ENCODE measurements at places on chromosomes 7 and 10.

DNA sequence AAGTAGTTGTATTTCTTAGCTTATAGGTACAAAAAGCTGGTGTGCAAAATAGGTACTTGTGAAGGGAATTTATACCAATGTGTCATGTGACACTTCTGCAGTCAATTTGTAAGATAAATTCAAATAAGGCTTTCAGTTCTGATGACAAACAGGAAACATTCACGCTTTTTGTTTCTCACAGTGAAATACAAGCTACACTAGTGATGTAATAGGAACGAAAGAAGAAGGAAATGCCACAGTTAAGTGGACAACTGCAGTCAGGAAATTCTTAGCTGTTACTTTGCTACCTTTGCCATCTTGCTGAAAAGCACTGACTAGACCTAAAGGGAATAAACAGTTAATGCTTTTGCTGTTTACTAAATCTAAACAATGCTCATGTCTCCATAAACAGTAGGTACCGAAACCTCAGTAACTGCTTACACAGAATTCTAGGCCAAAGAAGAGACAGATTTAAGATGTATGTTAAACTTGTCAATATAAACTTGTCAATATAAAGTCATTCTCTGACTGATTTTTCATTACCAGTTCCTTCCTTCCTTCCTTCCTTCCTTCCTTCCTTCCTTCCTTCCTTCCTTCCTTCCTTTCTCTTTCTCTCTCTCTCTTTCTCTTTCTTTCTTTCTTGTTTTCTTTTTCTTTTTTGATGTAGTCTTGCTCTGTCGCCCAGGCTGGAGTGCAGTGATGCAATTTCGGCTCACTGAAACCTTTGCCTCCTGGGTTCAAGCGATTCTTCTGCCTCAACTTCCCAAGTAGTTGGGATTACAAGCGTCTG is 10.1 kb downstream of the OTUD1 start:
- no peak for DNase-seq

GRCh38 chr7:93890041-93890463 is 501 bp downstream of the TFPI2 start:
- no peak for DNase-seq

- DNase-seq: no peak
These were observed 160.7 kb upstream of the MKI67 start for GRCh38 chr10:128286762-128287500.

DNA sequence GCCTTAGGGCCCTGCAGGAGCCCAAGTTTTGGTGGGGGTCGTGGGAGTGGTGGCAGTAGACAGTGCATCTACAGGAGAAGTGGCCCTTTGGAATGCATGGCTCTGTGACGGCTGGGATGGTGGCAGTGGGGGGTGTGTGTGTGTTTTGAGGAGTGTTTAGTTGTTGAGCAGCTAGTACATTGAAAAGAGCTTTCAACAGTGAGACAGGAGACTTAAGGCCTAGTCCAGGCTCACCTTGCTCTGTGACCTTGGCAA is 27.1 kb downstream of the ZNF775 start:
- DNase-seq: no peak

GRCh38 chr10:103254538-103255325 is 9.0 kb downstream of the RPEL1 start:
- peak; percentile 61 for DNase-seq

DNA sequence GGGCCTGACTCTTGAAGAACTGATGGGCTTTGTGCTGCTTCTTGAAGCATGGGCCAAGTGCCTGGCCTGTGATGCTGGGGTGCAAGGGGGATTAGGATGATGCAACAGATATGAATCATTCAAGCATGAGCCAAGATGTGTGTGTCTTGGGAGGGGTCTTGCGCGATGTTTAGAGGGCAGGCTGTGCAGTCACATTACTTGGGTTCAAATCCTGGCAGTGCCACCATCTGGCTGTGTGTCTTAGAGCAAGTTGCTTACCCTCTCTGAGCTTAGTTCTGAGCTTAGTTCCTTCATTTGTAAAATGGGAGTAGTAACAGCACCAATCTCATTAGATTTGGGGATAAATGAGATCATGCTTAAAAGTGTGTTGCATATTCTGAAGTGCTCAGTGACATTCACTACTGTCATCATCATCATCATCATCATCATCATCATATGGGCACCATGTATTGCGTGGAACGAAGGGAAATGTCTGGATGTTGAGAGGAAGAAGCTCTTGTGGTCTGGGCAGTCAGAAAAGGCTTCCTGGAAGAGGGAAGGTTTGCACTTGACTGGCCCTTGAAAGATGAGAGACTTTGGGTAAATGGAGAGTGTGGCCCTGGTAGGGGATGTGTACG is 9.3 kb downstream of the UNC5B start:
- DNase-seq: no peak

DNA sequence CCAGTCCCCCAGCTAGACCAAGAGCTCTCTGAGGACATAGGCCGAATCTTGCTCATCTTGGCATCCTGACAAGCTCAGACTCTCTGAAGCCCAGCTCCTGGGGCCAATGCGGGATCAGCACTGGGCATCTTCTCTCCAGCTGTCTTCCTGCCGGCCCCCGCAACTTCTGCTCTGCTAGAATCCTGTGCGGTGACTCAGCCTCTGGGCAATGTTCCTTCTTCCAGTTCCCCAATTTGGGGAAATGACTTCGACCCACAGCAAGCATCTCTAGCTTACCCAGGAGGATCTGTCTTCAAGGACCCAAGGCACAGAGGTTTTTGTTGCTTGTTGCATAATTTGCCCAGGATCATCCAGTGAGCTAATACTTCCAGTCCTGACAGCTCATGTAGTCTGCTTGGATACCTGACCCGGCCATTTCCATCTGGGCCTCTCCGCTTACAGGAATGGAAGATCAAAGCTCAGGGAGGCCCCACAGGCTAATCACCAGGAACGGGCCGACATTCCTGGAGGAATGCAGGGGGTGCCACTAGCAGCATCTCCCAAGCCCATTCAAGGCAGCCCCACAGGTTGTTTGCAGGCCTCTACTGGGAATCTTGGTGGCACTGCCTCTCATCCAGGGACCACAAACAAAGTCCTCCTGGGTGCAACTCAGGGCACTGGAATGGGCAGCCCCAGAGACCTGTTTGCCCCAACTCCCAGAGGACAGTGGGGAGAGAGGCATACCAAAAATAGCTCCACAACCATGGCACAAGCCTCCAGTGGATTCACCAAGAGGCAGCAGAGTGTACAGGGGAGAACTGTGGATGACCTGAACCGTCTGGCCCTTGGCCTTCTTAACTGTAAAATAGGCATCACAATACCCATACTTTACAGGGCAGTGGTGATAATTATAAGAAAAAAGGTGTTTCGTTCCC is 151.9 kb downstream of the NEURL1 start:
- no peak for DNase-seq

GRCh38 chr10:122348512-122348911 is 26.0 kb upstream of the PLEKHA1 start:
- no peak for DNase-seq

- DNase-seq: no peak
These were observed 25.8 kb upstream of the SFMBT2 start for GRCh38 chr10:7436490-7437100.

DNA sequence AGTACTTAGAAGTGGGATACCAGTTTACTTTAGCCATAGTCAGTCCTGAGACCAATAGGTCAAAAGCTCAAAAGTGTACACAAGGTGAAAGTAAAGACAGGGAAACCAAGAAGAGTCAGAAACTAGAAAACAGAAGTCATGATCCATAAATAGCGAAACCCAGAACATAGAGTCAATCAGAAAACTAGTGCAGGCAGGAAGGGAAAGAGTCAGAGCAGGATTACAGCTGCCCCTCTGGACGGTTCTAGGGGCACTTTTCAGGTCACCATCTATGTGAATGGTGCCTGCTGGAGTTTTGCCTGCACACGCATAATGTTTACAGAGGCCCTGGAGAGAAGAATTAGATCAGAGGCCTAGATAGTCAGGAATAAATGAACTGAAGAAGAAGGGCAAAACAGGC is 22.4 kb upstream of the DMTF1 start:
- no peak for DNase-seq

DNA sequence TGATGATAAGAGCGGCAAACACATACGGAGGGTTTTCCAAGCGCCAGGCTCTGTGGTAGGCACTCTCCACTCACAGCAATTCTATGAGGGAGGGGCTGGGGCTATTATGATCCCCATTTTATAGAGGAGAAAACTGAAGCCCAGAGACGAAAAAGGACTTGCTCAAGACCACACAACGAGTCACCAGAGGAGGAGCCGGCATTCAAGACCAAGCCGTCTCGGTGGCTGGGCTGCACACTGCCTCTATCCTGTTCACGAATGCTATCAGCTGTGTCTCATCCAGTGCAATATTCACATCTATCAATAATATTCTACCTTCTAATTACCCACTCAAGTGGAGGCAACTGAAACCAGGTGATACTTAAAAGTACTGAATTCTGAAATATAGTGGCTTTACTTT is 67.8 kb upstream of the NMT2 start:
- DNase-seq: no peak
